ENCODE measurements at places on chromosomes 7 and 10.

- DNase-seq, result no peak
These were observed 20.3 kb downstream of the CELF2 start for GRCh38 chr10:11037991-11038390.

- DNase-seq, result no peak
These were observed 10.1 kb downstream of the CALHM2 start for GRCh38 chr10:103442031-103442461.

- DNase-seq, result no peak
These were observed 8.1 kb upstream of the CROT start for GRCh38 chr7:87337331-87337730.

DNA sequence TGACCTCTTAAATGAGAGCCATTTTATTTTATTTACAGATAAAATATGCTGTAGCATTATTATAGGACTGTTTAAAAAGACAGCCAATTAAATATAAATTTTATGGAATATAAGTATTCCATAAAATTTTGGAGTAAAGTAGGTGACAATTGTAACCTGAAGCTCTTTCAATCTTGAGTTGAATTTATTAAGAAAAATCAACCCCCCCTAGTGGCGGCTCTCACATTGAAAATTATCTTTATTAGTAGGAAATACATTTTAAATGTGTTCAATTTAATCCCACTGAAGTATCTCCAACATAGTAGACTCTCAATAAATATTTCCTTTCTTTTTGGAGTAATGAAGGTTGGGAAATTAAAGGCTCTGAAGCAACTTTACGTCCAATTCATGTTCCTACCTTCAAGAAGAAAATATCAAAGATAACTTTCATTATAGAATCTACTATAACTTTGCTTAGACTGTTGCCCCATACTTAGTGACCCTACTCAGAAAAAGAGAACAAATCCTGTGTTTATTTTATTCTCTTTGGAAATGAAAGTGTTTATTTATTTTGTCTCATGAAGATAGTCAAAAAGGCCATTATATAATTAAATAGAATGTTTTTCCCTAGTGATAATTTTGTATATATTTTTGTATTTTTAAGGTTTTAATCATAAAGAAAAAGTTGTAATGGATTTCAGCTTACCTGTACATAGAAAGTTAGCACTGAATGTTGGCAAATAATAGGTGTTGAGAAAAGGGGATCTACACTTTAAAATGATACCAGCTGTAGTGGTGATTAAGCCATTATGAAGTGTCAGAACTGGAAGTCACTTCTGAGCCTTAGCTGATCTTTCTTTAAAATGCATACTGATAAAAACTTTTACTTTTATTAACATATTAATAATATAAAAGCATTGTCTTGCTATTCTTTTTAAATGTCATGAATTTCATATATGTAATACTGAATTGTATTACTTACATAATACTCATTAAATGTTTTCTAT lies 3.3 kb downstream of the AHR start:
- DNase-seq, result no peak

- DNase-seq, result no peak
These were observed 27.1 kb upstream of the PIP start for GRCh38 chr7:143104759-143105158.

DNA sequence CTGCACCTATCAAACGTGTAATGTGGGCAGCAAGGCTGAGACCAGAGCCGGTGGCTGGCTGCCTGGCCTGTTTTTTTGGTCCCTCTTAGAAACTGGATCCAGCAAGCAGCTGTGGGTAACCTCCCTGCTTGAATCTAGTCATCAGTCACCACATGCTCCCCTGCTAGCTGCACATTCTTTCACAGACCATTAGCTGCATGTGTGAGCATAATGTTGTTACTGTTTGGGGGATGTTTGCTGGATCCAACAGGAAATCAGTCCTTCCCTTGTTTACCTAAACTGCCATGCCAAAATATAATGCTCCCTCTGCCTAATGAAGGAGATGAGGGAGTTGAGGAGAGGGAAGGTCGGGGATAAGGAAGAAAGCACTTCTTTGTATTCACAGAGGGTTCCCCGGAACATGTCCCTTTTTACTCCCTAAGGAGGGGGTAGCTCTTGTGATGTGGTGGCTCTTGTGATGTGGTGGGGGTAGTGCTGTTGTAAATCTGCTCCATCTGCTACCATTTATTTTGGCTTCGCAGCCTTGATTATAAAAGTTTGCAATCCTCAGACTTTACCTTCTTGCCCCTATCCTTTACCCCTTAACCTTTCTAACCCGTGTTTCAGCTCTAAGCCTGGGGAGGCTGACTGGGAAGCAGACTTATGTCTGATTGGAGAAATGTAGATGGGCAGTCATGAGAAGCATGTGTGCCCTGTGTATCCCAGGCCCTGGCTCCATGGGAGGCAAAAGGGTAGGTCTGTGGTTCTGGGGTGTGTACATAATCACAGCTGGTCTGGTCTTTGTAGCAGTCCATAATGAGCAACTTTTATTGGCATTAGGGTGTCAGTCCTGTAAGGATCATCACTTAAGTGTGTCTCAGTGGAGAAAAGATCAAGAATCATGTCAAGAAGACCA lies 20.8 kb downstream of the LOXL4 start:
- DNase-seq, result no peak

DNA sequence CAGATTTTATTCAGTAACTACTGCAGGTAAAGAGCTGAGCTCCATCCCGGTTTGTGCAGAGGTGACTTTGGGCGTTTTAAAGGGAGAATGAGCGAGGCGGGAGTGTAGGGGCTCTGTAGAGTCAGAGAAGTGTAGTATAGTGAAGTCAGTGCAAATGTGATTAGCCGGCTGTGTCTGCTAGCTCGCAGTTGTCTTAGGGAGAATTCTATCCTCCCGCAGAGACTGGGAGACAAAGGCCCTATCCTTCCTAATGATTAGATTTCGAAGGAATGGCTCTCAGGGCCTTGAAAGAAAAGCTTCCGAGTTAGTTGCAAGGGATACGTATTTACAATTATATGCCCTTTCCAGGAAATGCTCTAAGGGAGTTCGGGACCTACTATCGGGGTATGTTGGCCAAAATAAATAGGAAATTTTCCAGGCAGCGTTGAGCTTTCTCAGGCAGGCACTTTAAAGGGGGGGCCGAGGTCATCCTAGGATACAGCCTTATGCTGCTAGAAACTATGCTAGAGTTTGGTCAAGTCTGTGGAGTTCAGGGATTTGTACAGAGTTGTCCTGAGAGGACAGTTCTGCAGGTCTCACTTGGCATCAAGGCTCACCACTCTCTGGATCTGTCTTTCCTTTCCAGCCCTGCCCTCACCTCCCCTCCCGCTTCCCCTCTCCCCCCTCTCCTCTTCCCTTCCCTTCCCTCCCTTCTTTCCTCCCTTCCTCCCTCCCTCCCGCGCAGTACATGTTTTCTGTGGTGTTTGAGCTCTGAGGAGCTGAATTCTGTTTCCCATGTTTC lies 825 bp downstream of the MRPL32 start:
- no peak for DNase-seq

DNA sequence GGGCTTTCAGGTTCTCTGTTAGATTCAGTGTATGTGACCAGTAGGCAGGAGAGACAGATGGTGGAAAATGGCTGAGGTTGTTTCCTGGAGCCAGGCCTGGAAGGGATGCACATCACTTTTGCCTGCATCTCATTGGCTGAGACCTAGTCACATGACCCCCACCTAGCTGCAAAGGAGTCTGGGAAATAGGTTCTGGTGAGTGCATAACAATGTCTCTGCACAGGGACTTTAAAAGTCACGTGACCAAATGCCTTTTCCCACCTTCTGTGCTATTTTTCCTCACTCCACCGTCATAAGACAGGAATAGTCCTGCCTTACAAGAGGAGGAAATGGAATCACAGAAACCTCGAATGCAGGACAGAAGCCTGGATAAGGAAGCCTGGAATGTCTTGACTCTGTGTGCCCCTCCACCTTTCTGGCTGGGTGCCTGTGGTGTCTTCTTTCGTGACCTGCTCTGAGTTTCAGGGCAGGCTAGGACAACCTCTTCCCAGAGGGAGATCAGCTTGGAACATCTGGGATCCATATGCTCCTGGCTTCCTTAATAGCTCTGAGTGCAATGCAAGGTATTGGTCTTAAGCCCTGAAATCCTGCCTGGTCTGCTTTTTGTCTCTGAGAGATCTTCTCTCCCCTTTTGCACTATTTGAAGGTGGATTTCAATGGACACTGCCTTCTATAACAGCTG lies 139.9 kb upstream of the ZNF438 start:
- no peak for DNase-seq
